Activated CD4-positive, alpha-beta memory T cell treated with anti-CD3 and anti-CD28 coated beads for 36 hours (primary cell): ENCODE measurements at places on chromosomes 4 and X. TPM values are rescaled to one million over a fixed set of nuclear protein-coding genes. Genes with fewer than 3 reads are reported as not detected.

HSFX1 gene
- total RNA-seq: 0.24 TPM

IQSEC2 gene
- 0.74 TPM for total RNA-seq

SPANXC gene
- not detected for total RNA-seq

CNGA2 gene
- total RNA-seq: not detected

HHIP gene
- total RNA-seq: not detected

PCDH11X gene
- total RNA-seq: not detected

RXFP1 gene
- not detected for total RNA-seq

HTN3 gene
- total RNA-seq: not detected

SLC26A1 gene
- not detected for total RNA-seq

RAB41 gene
- not detected for total RNA-seq

UGT8 gene
- 0.53 TPM for total RNA-seq

GAR1 gene
- 32.8 TPM for total RNA-seq

NAA11 gene
- total RNA-seq: not detected

USP51 gene
- total RNA-seq: 1.6 TPM

NXF2 gene
- not detected for total RNA-seq

PLXNB3 gene
- total RNA-seq: 0.69 TPM

H2BW2 gene
- total RNA-seq: not detected

TMPRSS11A gene
- total RNA-seq: not detected

NEIL3 gene
- 18.2 TPM for total RNA-seq

AFP gene
- not detected for total RNA-seq

GNRHR gene
- not detected for total RNA-seq

PDHA1 gene
- total RNA-seq: 245 TPM

ANTXR2 gene
- total RNA-seq: 14.4 TPM

PNMA6F gene
- total RNA-seq: not detected

CD40LG gene
- 155 TPM for total RNA-seq

POU4F2 gene
- total RNA-seq: not detected

CHRDL1 gene
- not detected for total RNA-seq

ARHGEF6 gene
- total RNA-seq: 54.1 TPM

HMX1 gene
- not detected for total RNA-seq

PDZD4 gene
- 4.9 TPM for total RNA-seq

REELD1 gene
- total RNA-seq: 0.21 TPM

PRR32 gene
- total RNA-seq: not detected

LSM6 gene
- total RNA-seq: 65.5 TPM

SOX3 gene
- total RNA-seq: not detected

ARX gene
- total RNA-seq: not detected

SPIN4 gene
- total RNA-seq: 4.5 TPM

CCKAR gene
- not detected for total RNA-seq

GABRE gene
- not detected for total RNA-seq

EDNRA gene
- not detected for total RNA-seq

LAGE3 gene
- total RNA-seq: 45.5 TPM

NMU gene
- 0.63 TPM for total RNA-seq

PAGE2B gene
- total RNA-seq: 1.2 TPM

FGA gene
- total RNA-seq: not detected

VCX3B gene
- total RNA-seq: not detected

STS gene
- 0.81 TPM for total RNA-seq

GYPB gene
- total RNA-seq: not detected

FAT4 gene
- not detected for total RNA-seq
